CD4-positive, alpha-beta T cell treated with Interferon alpha-2 for 1 hour (primary cell): ENCODE measurements at places on chromosomes 6 and 20.

GRCh38 chr6:78492351-78493017, 374.9 kb upstream of the IRAK1BP1 start:
- no peak for DNase-seq

- DNase-seq = no peak
Observed at GRCh38 chr6:131816869-131817268, 9.0 kb downstream of the ENPP1 start.

- peak; percentile 35 for DNase-seq
Observed at GRCh38 chr20:4014031-4014474, 1.3 kb downstream of the RNF24 start.

- no peak for DNase-seq
Observed at GRCh38 chr6:62740596-62740995, 454.6 kb upstream of the KHDRBS2 start.

GRCh38 chr20:38156888-38157634, 8.0 kb downstream of the TGM2 start:
- no peak for DNase-seq

- DNase-seq = no peak
Observed at GRCh38 chr6:83153883-83154521, 39.1 kb downstream of the PGM3 start.

DNA sequence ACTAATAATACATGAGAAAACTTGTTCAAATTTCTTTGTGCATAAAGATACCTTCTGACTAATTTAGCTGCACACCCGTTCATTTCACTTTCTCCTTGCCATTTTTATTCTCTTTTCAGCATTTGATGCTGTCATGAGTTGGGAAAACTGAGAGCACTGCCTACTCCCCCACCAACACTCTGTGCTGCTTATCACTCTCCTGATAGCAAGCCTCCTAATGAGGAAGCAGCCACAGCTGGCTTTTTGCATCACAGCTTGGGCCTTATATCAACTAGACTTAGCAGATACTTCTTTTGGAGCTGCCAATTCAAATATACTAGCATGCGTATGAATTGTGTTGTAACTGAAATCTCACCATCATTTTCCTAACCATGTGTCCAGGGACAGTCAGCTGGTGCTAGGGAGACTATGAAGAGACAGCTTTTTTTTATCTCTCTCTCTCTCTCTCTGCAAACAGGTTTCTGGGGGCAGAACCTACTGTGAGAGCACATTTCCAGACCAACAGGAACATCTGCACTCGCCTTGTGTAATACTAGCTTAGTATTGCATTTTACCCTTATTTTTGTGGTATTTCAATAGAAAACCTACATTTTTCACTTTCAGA, 699.0 kb downstream of the KHDRBS2 start:
- DNase-seq = no peak

DNA sequence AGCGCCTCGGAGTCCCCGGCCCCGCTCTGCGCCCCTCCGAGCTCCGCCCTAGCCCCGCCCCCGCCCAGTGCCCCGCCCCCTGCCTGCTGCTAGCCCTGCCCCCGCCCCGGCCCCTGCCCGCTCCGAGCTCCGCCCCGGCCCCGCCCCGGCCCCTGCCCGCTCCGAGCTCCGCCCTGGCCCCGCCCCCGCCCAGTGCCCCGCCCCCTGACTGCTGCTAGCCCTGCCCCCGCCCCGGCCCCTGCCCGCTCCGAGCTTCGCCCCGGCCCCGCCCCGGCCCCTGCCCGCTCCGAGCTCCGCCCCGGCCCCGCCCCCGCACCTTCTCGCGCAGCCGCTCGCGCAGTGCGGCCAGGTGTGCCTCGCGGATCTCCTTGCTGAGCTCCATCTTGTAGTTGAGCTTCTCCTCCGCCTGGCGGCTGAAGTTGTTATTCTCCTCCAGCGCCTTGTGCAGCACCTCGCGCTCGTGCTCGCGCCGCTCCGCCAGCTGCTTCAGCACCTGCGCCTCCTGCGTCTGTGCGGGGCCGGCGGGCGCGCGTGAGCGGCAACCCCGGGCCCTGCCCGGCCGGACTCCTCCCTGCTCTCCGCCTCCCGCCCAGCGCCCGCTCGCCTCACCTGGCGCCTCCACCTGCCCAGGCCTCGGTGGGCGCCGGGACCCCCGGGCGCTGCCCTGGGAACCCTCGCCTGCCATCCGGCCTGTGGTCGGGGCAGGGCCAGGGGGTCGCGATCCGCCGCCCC, 11.3 kb downstream of the STMN3 start:
- DNase-seq = peak; percentile 97

GRCh38 chr20:23195636-23196035, 109.5 kb upstream of the CD93 start:
- no peak for DNase-seq

DNA sequence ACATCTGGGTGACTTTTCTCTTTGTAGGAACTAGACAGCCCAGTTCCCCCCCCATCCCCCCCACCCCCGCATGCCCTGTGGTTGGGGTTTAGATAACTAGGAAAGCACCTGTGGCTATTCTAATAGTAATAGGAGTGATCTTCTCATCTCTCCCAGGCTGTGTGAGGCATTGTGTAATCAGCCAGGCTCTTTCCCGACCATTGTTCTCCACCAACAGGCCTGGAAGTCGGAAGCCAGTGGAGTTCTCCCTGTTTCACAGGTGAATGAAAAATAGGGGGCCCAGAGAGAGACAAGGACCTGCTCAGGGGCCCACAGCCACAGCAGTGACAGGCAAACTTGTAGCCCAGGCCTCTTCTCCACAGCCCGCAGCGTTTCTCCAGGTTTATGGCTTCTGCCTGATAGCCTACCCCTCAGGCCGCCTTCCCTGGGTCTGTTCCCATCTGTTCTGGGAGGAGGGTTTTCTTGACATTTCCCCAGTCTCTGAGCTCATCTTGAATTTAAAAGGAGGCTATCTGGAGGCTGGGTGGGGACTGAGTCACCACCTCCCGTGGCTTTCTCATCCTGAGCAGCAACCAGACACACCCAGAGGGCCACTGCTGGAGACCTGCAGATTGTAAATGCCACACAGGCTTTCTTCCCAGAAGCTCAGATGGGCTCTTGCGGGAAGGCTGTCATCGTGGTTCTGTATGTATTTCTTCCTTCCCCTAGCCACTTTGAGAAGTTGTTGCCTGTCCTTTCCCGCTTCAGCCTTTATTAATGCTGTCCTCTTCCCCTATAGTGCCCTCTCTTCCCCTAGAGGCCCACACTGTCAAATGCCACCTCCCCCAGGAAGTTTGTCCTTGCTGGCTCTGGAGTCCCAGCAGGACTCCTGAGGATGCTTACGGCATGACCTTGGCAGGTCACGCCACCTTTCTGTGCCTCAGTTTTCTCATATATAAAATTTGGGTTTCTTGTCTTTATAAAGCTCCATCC, 75.9 kb upstream of the MYL9 start:
- peak; percentile 42 for DNase-seq

DNA sequence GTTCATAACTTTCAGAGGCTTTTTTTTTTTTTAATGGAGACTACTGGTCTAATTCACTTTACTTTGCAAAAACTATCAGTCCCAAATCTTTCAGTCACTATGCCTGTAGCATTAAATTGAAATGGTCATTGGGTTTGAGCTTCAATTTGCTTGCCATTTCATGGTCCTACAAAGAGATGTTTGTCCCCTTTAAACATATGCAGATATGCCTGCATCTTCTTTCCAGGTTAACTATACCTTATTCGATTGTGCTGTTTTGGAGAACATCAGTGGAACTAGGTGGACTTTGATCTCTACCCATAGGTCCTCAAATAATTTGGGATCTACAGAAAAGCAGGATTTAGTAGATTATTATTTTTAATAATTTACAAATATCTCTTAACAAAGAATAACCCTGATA, 4.6 kb downstream of the POU3F2 start:
- DNase-seq = no peak

DNA sequence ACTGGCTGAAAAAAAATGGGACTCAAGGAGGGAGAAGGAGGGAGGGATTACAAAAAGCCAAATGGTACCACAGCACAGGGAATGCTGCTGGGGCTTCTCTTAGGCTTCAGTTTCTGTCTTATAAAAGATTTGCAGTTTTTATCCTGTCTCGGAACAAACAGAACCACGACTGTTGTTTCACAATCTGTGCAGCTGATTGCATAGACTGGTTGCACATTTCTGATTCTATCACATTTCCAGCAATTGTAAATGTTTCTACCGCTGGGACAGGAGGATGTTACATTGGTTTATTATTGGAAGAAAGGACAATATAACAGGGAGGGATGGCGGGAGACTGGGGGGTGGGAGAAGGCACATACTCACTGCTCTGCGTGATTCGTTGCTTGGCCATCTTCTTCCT, 73.5 kb upstream of the ARID1B start:
- DNase-seq = no peak

- DNase-seq = no peak
Observed at GRCh38 chr6:80527552-80528052, 421.1 kb downstream of the BCKDHB start.

- no peak for DNase-seq
Observed at GRCh38 chr6:28208111-28208659, 16.9 kb upstream of the ZSCAN9 start.

DNA sequence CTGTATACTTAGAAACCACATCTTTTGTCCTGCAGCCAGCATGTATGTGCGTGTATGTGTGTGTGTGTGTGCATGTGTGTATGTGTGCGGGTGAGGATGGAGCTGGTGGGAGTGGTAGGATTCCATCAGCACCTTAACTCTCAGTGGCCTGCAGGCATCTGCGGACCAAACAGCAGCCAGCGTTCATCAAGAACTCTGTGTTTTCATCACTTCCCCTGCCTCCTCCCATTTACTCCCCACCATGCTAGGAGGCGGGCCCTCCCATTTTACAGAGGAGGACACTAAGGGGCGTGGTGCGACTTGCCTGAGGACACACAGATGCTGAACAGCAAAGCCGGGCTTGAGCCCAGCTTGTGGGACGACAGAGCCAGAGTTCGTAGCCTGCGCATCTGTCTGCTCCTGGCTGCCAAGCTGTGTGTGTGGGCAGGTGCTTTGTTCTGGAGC, 8.9 kb downstream of the VSTM2L start:
- no peak for DNase-seq

GRCh38 chr20:16020971-16021370, 552.3 kb downstream of the KIF16B start:
- no peak for DNase-seq

GRCh38 chr20:53660078-53660909, 66.7 kb upstream of the ZNF217 start:
- DNase-seq = peak; percentile 58

GRCh38 chr6:101086473-101086872, 205.3 kb upstream of the ASCC3 start:
- DNase-seq = no peak

DNA sequence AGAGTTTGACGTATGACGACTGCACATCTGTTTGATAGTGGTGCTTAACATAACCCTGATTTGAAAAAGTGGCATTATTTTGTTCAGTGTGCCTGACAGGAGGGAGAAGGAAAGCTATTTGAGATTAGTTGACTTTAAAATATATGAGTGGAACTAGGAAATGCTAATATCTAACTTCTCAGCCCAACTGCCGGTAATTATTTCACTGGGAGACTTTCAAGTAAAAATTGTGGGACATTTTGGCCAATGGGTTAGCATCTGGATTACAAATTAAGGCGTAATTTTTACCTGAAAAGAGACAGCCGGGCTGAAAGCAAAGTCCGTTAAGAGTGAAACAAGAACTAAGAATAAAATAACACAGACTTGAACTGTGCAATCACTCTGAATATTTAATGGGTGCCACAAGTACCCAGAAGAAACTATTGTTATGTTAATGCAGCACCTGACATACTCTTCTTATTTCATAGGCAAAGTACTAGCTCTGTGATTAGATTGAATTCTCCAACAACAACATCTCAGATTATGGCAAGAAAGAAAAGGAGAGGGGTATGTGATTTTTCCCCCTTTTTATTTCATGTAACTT, 2.0 kb downstream of the HEY2 start:
- DNase-seq = no peak

GRCh38 chr6:73200735-73201134, 24.6 kb downstream of the KHDC1L start:
- DNase-seq = no peak

DNA sequence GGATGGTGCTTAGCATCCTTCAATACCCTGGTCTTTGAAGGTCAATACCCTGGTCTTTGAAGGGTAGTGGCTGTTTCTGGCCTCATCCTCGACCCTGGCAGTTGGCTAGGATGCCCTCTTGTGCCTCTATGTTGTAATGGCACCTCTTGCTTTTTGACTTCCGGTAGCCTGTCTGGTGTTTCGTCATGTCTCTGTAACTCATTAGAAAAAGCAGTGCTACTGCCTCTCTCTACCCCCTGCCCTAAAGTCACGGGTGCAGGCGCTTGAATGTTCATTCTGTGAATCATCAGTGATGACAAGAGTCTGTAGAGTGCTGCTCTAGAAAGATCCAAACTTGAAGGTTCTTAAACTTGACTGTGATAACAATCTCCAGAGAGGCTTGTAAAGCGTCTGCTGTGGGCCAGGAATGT, 28.3 kb downstream of the RSPO4 start:
- peak; percentile 32 for DNase-seq

- no peak for DNase-seq
Observed at GRCh38 chr20:44743916-44744655, 1.6 kb upstream of the KCNK15 start.
